Activated T-cell treated with anti-CD3 and anti-CD28 coated beads, Interleukin-2, amount 50 U/mL, for 1 hour (primary cell): ENCODE measurements at places on chromosomes 3 and 15.
A peak's percentile ranks its signal among the peaks of the same experiment; 100 is the strongest.

DNA sequence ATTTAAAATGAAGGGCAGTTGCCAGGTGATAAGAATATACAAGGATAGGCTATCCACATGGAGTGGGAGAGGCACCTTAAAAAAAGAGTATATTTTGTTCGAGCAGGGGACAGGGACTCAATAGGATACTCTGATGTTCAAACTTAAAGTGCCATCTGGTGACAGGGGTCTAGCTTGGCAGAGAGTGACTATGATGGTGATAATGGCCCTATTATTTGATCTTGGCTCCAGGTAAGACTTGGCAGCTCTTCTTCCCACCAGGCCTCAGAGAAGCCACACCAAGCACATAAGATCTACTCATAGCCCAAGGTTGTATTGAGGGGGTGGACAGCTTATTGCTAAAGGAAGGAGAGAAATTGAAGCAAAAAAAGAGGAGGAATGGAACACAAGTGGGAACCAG, 109.0 kb upstream of the MANF start:
- no peak for DNase-seq

GRCh38 chr15:62133141-62133540, 31.9 kb downstream of the C2CD4B start:
- no peak for DNase-seq

GRCh38 chr3:130779031-130779430, 32.4 kb upstream of the PIK3R4 start:
- no peak for DNase-seq

DNA sequence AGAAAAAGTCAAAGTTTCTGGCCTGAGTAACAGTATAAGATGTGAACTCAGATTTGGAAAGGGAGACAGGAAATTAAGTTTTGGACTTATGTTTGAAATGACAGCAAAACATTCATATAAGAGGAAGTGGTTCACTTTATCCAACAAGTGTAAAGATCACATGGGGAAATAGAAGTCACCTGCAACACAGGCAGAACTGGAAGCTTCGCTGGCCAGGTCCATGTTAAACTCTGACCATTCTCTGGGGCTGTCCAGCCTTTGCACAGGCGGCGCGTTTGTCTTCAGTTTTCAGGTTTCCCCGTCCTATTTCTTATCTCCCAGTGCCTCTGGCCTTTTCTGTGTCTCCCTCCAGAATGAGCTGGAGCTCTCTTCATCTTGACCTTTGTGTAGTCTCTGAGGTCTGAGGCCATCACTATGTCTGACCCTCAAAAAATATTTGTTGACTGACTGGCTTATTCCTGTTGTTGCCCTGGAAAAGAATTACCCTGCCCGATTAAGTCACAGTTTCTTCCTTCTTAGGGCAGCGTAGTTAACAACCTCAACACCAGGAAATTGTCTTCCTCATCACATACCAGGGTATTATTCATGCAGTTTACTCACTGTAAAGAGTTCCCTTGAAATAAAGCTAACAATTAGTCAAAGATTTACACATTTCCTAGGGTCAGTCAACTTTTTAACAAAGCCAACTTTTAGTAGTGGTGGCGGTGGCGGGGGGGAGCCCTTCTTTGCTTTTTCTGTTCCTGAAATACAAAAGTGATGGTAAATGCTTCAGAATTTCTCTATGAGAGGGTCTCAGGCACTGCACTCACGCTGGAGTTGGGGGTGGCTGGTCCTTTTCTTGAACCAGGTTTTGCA, 959 bp upstream of the RASA2 start:
- peak; percentile 38 for DNase-seq

DNA sequence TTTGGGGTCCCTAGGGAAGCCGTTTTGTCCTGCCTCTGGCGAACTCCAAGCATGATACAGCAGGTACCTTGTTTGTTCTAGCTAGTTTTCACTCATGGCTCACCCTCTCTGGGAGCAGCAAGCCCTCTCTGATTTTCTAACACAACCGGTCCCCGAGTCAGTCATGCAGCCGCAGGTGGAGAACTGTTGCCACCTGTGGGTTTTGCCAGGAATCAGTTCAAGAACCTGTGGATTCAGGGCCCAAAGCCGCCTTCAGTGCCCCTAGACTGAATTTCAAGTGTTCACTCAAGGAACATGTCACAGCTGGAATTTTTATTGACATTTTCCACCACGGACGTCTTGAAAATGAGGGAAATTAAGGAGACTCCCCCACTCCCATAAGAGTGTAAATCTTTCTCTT, 13.3 kb upstream of the LRRK1 start:
- DNase-seq, result no peak

- DNase-seq, result no peak
Measured at GRCh38 chr15:48965972-48966371, 2.3 kb upstream of the SHC4 start.

GRCh38 chr3:94291686-94292085, 228.8 kb downstream of the NSUN3 start:
- DNase-seq, result no peak

DNA sequence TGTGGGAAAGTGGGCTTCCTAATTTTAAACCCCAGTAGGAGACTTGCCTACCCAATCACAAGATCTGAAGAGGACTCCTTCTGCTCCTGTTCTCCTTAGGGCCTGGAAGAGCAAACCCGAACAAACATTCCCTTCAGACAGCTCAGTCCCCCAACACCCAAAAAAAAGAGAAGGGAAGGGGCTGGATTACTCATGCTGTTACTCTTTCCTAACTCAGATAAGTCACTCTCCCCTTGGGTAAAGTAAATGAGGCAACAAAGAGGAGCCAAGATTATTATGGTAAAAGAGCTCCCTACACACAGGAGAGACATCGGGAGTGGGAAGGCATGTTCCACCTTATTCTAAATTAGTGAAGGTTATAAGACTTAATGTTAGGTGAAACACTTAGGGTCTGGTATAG, 18.1 kb upstream of the LEKR1 start:
- DNase-seq, result no peak

- no peak for DNase-seq
Measured at GRCh38 chr3:151074256-151074655, 11.2 kb upstream of the MED12L start.

DNA sequence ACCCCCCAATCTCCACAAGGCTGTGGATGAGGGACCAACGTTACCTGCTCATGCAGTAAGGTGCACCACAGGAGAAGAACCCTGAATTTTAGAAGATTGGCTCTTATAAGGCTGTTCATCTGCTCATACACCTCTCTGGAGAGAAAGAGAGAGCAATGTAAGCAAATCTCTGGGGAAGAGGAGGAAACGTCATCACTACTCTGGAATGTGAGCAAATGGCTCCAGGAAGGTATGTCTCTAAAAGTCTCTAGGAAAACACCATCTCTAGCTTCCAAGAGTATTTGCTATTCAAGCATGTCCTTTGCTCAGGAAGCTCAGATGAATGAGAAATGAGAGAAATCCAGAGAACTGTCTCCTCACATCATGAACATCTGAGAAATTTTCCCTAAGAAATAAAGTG, 235.4 kb downstream of the TBL1XR1 start:
- no peak for DNase-seq

DNA sequence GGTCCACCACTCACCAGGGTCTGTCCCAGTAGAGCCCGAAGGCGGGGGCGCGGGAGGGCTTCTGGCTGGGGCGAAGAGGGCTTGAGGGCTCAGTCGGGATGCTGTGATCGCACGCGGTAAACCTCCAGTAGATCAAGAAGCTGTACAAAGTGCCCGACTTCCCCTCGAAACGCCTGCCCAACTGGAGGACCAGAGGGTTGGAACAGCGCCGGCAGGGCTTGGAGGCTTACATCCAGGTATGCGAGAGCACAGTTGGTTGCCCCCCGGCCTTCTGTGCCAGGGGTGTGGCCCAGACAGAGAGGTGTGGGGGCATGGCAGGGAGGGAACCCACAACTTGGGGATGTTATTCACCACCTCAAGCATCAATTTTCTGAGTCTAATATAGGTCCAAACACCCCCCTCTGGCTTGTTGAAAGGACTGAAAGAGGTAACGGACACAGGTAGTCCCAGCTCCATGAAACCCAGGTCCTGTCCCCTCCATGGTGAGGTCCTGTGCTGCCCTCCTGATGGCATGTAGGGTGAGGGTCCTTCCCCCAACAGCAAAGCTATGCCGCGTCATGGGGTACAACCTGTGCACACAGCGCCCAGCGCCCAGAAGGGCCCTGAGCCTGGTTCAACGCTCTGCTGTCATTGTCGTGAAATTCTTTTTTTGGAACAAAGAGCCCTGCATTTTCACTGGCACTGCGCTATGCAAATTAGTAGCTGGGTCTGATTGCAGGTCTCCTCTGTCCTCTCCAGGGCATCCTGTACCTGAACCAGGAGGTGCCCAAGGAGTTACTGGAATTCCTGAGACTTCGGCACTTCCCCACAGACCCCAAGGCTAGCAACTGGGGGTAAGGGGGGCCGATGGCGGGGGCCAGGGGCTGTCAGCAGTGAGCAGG, 1.2 kb downstream of the SNX22 start:
- peak; percentile 43 for DNase-seq

- no peak for DNase-seq
Measured at GRCh38 chr3:47162697-47163168, 1.2 kb downstream of the SETD2 start.

DNA sequence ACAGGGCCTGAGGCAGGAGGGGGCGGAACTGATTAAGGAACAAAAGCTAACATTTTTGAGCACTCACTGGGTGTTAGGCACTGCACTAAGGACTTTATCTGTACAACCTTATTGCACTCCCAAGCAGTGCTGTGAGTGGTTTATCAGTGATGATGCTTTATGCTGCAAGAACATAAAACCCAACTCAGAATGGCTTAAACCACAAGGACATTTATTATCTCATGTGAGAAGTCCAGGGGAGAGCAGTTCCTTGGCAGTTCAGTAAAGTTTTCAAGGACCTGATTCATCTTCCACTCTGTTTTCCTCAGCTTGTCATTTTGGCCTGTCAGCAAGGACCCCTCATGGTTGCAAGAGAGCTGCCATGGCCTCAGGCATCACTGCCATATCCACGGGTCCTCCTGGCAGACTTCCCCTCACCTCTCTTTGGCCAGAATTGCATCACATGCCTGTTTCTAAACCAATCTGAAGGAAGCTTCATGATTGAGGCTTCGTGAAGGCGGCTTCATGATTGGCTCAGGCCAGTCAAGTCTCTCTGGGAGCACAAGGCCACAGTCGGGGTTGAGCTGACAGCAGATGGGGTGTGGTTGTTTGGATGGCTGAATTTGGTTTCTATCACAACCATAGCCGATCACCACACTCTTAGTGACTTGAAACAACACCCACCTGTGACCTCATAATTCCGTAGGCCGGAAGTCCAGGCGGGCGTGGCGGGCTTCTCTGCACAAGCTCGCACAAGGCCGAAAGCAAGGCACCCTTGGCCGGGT, 15.8 kb downstream of the EFCC1 start:
- DNase-seq, result peak; percentile 41

GRCh38 chr3:47652142-47652541, 73.5 kb upstream of the CSPG5 start:
- no peak for DNase-seq

DNA sequence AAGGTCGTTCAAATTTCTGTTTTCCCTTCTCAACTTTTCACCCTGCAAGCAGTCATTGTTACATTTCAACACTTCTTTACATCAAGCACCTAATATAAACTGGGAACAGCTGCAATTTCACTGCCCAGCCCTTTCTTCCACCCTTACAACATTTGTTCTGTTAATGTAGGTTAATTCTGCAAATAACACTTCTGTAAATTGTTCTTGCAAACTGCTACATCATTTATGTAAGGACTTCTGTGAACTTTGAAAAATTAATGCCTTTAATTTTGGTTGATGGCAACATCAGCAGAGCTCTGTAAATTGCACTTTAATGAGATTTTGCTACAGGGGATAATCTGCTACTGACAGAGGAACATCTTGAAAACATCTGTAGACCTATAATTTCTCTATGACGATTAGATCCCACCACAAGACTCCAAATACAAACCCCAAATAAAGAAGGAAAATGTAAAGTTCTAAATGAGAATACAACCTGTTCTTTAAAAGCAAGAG, 93.5 kb downstream of the ZIC4 start:
- DNase-seq, result no peak
